ENCODE measurements at places on chromosomes 6 and 20.

DNA sequence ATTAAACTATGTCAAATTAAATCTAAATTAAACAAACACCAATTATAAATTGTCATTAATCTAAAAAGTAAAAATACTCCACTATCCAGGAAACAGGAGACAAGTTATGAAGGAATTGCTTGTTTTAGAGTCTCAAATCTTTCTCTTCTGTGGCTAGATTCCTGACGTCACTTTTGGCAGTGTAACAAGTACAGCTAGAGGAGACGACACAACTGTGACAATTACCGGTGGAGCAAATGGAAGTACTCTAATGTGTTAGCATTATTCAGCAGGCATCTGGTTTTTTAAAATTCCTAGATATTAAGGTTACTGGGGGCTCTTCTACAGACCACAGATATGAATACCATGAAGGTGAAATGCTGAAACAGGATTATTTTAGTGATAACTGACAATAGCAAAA lies 1042.7 kb downstream of the EPHA7 start:
- DNase-seq, result no peak

DNA sequence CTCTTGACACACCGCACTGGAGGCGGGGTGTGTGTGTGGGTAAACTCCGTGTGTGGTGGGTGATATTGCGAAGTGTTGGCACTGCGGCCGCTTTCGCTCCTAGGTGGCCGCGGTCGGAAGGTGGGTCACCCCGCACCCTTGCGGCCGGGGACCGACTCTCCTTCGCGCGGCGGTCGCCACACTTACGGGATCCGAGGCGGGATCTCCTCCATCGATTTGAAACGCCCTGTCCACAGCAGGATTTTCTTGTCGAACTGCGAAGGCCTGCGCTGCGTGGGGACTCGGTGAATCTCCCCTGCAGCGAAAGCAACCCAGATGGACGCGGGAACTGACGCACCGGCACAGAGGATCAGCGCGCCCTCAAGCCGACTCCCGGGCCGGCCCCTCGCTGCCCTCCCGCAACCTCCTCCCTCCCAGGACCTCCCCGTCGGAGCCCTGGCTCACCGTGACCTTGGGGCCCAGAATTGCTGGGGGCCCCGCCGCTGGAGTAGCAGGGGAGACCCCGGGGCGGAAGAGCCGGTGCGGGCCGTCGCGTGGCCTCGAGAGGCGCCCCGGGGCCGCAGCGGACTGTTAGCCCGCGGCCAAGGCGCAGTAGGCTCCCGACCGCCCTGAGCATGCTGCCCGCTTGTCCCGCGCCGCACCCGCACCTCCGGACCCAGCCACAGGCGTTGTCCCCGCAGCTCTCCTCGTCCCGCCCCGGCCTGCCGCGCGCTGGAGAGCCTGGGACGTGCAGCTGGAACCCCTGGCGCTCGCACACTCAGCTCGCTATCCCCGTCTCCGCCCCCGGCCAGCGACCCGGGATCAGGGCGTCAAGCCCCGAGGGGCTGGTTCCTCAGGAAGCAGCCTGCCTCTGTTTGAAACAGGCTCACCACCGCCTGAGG lies at the start of gene FAM162B:
Gene FAM162B, minus strand, starts transcription at position 759 of the 881 bp plus-strand sequence. Its CDS starts 143 bp downstream, at position 616.
- DNase-seq, result no peak

DNA sequence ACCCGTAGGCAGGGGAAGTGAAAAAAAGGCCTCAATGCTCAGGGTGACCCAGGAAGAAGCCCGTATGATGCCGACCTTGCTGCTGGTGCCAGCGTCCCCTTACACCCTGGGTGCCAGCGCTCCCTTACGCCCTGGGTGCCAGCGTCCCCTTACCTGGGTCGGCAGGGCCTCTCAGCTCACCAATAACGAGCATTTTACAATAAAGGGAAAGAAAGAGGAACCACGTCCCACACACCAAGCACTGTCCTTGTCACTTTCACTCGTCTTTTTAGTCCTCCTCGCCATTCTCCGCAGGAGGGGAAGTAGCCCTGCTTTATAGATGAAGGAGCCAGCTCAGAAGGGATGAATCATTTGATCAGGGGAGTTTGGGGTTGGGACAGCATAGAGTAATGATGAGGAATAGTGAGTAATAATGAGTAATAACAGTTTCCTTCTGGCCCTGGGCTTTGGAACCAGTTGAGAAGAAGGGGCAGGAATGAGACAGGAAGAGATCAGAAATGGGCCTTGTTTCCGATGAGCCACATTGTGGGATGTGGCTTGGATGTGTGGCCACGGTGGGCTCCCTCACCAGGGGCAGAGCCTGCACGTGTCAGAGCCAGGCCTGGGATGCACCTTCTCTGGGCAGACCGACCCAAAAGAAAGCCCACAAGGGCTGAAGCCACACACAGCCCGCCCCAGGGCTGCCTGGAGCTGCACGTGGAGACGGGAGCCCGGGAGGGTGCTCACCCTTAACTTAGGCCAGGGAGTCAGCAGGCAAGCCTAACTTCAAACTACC lies 75.7 kb downstream of the SYNJ2 start:
- peak; percentile 49 for DNase-seq

GRCh38 chr6:55892749-55893357 lies 17.5 kb upstream of the BMP5 start:
- DNase-seq, result no peak

GRCh38 chr6:137283940-137284810 lies 65.0 kb upstream of the IFNGR1 start:
- DNase-seq, result no peak

GRCh38 chr6:33211136-33211535 lies 2.8 kb downstream of the RING1 start:
- DNase-seq, result no peak

- DNase-seq, result no peak
Measured at GRCh38 chr6:8434727-8435092, 635 bp downstream of the SLC35B3 start.

DNA sequence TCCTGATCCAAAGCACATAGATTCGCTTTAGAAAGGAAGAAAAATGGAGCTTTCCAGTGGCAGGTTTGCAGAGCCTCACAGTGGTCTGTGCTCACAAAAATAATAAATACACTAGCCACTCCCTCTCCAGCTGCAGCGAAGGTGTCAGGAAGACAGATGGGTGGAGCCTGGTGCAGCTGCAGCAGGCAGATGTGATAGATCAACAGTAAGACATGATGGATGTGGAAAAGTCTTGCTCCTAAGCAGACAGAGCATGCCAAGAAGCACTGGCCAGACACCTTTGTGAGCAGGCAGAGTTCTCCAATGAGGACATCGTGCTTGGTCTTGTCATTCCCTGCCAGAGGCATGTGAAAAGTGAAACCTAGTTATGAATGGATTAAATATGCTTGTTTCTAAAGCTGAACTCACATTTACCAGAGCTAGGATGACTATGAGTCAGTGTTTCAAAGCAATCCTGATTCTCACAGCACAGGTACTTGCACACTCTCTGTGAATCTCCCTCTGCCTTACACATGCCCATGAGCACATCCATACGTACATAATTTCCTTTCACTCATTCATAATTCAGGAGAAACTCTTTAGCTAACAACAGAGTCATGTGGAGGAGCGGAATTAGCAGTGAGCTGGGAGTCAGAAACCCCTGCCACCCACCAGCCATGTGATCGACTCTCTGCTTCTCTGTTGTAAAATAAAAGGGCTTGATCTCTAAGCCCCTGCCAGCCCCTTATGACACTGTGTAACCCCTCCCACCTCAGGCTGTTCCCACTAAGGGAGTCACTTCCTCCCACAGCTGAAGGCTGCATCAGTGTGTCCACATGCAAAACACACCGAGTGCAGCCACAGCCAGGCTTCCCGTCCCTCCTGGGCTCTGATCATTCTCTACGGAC lies 111.2 kb downstream of the SCML4 start:
- DNase-seq, result peak; percentile 26

- DNase-seq, result no peak
Measured at GRCh38 chr6:77373955-77374354, 89.3 kb downstream of the HTR1B start.

DNA sequence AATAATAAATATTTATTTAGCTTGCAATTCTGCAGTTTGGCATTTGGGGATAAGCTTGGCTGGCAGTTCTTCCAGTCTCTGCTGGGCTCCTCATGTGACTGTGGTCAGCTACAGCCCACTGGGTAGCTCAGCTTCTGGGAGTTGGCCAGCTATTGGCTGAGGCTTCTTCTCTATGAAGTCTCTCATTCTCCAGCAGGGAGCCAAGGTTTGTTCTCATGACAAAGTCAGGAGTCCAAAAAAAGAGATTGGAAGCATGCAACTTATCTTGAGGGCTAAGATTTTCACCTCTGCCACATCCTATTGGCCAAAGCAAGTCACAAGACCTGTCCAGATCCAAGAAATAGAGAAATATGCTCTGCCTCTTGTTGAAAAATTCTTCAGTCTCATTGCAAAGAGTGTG lies 94.6 kb downstream of the SNAP25 start:
- DNase-seq, result no peak

DNA sequence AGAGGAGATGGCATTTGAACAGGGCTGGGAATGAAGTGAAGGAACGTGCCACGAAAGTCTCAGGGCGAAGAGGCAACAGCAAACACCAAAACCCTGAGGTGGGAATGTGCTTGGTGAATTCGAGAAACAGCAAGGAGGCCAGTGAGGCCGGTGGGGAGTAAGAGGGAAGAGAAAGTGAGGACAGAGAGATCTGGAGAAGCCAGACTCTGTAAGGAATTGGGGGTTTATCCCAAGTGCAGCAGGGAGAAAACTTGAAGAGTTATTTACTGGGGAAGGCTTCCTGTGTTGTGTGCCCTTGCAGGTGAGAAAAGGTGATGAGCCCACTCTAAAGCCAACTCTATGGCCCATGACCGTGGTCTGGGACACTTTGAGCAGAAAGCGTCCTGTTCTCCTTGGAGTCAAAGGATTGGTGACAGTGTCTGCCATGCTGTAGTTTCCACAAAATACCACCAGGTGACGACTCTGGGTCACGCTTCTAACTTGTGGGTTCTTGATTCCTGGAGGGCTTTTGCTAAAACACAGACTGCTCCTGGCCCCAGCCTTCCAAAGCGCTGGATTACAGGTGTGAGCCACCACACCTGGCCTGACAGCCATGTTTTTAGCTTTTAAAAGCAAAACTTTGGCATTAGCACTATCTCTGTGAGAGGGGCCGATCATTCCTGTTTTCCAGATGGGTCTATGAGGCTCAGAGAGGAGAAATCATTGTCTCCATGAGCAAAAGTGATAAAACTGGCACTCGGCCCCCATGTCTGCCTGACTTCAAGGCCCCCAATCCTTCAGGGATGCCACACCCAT lies 18.0 kb upstream of the CSNK2A1 start:
- peak; percentile 50 for DNase-seq

DNA sequence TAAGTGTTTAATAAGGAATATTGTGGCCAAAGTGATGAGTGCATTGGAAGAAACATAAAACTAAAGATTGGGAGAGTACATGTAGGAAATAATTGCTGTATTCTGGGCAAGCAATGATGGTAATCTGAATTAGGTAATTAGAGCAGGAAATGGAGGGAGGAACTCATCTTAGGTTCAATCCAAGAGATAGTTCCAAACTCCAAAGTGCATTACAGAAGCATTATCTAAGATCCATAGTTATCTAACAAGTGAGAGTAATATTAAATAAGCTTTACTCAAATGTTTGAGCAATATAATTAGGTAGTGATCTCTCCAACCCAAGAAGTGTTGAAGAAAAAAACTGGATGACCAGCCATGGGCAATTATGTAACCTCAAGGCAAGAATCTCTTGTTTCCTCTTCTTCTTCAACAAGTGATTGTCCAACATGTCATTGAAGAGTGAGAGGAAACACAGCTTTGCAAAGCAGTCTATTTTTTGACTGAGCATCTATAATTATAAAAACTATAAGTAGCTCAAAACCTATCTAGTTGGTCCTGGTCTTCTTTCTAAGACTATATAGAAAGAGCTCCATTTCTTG lies 181.2 kb upstream of the TNFAIP3 start:
- DNase-seq, result no peak

- DNase-seq, result peak; percentile 11
Measured at GRCh38 chr20:53322651-53323050, 271.0 kb downstream of the ZNF217 start.

- DNase-seq, result no peak
Measured at GRCh38 chr6:125662296-125662695, 87.1 kb upstream of the HEY2 start.
